ENCODE measurements at places on chromosomes 1 and 21.

- no peak for DNase-seq
Observed at GRCh38 chr1:153698923-153699714, 20.6 kb downstream of the NPR1 start.

DNA sequence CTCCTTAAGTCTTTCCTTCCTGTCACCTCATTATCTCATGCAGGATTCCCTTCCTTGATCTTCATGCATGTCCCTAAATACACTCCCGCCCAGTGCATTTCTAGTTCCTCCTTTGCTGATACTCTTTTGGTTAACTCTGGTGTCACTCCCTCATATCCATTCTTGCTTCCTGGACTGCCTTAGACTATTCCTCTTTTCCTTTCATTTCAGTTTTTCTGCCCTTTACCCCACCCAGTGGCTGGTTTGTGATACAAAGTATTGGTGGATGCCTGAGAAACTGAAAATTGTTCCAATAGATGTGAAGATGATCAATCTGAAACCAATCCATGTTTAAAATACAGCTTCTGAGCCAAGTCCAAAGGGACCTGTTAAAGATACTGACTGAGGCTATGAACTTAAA lies 553.8 kb upstream of the CAMK1G start:
- no peak for DNase-seq

DNA sequence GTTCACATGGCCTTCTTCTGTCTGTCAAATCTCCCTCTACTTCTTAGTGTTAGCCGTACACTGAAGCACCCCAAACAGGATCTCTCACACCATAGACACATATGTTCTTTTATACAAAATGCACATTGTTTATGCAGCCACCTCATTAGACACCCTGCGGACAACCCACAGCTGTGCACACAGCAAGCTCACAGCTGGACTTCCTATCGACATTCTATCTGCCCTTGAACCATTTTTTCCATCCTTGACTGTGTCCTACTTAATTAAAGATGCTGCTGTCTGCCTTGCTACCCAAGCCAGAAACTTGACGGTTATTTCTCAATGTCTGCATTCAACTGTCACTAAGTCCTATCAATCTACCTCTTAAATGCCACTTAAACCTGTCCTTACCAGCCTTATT lies 3.2 kb upstream of the ZBTB21 start:
- no peak for DNase-seq

DNA sequence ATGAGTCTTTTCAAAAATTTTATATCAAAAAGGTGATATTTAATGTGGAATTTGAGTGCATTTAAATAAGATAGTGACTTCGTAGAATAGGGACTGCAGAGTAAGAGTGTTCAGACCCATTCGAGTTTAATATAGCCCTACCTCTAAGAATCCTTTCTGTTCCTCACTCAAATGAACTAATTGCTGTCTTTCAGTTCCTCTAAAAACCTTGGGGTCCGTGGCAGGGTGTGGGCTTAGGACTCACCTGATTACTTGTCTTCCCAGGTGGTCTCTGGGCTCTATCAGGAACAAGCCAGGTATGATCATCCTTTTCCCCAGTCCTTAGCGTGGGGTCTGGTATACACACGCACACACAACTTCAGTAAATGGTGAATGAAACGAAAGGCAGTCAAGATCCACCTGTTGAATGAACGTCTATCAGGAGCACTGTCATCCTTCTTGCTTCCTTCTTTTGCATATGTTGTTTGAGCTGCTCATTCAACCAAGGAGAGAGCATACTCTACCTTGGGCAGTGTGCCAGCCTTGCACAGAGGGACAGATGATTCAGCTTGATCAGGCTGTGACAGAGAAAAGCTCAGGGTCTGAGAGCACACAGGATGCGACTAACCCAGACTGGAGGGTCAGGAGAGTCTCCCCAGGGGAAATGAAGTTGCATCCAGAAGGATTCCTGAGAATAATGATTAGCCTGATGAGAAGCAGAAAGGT lies 1.2 kb upstream of the RNF11 start:
- no peak for DNase-seq

DNA sequence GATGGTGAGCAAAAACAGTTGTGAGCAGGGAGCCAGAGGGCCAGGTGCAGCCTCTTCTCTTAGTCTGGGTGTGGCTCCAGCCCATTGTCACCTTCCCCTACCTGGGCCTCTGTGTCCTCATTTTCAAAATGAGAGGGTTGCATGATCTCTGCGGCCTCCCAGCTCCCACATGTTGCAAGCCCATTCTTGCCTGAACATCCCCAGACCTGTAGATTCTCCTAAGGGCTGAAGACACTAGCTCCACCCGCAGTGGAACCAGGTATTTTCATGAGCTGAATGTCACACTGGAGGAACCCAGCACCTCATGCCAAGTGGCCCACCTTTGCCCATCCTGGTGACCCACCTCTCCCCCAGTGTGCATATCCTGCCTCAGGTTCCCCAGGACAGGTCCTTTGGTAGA lies 12.3 kb downstream of the IKBKE start:
- DNase-seq, result no peak

GRCh38 chr1:56255516-56256152 lies 323.7 kb downstream of the PLPP3 start:
- DNase-seq, result no peak

DNA sequence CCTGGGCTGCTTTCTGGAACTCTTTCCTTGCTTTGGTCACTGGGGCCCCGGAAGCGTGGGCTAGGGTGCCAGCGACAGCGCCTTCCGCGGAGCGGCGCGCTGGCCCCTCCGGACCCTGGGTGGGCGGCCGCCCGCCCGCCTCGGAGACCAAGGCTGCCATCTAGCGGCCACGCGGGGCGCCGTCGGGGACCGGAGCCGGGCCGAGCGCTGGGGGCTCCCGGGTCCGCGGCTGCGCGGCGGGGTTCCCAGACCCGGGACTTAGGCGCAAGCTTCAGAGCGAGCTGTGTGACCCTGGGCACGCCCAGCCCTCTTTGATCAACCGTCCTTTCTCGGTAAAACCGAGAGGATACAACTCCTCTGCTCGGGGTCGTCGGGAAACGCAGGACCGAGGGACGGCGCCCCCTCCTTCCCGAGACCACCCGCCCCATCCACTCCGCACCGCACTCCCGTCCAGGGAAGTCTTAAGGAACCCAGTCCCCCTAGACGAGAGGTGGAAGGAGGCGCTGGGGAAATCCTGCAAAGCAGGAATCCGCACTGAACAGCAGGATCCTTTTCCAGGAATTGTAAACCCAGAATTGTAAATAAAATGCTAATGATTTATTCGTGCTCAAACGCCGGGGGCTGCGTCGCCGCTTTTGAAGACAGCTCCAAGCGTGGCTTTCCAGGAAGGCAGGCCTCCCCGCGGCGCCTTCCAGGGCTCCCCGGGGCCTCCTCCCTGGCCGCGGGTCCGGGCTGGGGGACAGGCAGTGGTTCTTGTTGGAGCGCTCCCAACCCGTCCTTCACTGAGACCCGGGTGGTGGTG lies 41.2 kb downstream of the RRAGC start:
- DNase-seq, result no peak
